Umbilical cord (tissue), 2 donors: ENCODE measurements at places on chromosomes 3 and 15. TPM values are rescaled to one million over a fixed set of nuclear protein-coding genes. Genes with fewer than 3 reads are reported as not detected.

LMAN1L gene
- total RNA-seq = 1.2 TPM

DZIP1L gene
- total RNA-seq = 15.9 TPM

TMEM158 gene
- total RNA-seq = 72.2 TPM

ATP8B4 gene
- total RNA-seq = 39.5 TPM

OSBPL10 gene
- 25.0 TPM for total RNA-seq

TGM5 gene
- total RNA-seq = 13.7 TPM

MB21D2 gene
- 31.1 TPM for total RNA-seq

KBTBD8 gene
- 8.9 TPM for total RNA-seq

FBXO40 gene
- total RNA-seq = 2.2 TPM

AEN gene
- 18.1 TPM for total RNA-seq

ADPGK gene
- 56.3 TPM for total RNA-seq

DNA sequence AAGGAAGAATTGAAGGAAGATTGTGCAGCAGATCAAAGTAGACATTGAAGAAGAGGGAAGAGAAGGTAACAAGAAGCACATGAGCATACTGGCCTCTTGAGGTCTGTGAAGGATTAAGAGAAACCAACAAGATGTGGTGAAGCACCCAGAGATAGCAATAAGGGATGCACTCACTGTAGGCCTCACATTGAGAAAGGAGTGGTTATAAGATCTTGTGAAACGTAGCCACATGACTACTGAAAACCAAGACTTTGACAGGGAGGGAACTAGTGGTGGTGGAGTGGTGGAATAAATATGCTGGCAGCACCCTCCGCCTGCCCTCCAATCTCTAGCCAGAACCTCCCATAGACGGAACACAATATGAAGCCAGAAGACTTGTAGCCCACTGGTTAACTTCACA is 651.2 kb downstream of the DIPK2A start:
- no peak for DNase-seq

DNA sequence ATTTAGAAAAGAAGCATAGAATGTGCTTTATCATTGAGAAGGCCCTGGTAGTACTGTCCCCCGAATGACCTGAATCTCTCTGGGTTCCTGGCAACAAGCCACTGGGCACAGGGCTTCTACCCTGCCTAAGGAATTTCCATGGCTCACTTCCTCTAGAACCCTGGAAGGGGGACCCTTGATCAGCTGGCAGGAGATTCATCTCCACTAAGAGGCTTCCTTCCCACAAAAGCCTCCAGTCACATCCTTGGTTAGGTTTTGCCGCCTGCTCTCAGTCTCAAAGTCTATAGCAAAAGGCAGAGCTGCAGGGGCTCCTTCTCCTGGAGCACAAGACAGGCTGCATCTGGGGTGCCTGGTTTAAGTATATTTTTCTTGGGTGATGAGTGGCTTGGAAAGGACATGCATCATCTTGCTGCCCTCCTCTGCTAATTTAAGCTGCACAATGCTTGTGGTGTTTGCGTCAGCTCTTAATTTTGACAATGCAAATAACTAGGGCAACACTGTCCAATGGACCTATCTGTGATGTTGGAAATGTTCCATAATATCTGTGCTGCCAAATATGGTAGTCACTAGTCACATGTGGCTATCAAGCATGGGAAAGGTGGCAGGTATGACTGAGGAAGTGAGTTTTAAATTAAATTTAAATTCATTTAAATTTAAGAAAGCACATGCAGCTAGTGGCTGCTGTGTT is 33.4 kb upstream of the RARRES1 start:
- no peak for DNase-seq

GRCh38 chr15:40238532-40239403 is at the start of gene PAK6:
TSS of gene PAK6 (plus strand) at chr15:40239063. CDS start at chr15:40264786, 25,723 bp downstream.
- peak; percentile 59 for DNase-seq

- no peak for DNase-seq
Measured at GRCh38 chr3:172648747-172649146, 62.1 kb downstream of the NCEH1 start.

DNA sequence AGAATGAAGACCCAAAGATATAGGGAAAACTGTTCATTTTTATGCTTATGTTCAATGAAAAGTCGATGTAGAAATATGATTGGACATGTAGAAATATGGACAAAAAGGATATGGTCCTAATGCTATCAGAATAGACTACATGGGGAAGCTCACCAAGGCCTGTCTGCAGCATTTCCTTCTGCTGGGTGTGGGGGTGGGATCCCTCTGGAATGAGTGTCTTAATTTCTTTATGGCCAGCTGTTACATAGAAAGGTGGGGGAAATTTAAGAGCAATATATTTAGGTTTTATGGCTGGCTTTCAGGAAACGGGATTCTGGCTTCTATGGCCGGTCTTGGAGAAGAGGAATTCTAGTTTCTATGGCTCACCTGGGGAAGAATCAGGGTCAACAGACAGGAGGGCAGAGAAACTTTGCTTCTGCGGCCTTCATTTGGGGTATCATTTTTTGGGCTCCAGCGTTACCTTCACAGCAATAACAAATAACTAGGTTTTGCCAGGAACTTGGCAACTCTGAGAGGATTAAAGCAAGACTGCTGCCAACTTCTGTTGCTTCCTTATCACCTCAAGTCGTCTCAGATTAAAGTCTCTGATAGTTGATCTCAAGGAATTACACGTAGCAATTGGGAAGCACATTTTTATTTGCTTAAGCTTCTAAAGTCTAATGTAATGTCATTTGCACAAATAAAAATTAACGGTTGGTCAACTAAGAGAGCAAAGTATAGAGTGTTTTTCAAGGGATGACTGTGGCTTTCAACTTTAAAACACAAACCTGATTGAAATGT is 57.0 kb upstream of the GATM start:
- DNase-seq = no peak

GRCh38 chr3:105953831-105954230 is 85.0 kb upstream of the CBLB start:
- no peak for DNase-seq

- DNase-seq = peak; percentile 11
Measured at GRCh38 chr3:20326541-20326940, 140.5 kb upstream of the SGO1 start.

DNA sequence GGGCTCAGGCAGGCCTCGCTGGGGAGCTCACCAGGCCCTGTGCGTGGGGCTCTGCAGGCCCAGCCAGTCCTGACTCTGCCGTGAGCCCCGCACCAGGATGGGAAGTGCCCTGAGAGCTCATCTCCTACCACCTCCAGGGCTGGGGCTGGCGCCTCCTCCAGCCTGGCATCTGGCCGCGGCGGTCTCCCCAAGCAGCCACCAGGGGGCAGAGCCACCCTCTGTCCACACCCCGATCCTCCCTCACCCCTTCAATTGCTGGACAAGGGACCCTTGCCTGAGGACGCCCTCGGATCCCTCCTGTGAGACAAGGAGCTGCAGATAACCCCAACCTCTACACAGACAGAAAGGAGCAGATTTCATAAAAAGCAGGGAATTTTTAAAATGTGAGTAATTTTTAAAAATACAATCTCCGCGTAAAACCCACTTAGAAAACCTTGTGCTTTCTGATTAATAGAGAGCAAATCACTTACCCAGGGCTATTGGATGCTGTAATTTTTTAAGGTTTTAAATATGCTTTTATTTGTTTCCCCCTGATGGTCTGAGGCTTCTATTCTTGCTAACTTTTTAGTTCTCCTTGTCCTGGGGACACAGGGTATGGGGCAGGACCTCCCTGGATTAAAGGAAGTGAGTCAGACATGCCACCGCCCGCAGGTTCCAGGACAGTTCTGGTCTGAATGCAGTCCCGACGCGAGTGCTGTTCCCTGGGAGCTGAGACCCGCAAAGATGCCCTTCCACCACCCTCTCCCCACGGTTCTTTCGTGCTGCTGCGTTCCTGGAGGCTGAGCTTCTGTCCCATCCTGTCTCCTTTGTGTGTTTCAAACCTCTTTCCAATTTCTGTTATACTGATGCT is 52.3 kb upstream of the CHRNA7 start:
- peak; percentile 34 for DNase-seq

DNA sequence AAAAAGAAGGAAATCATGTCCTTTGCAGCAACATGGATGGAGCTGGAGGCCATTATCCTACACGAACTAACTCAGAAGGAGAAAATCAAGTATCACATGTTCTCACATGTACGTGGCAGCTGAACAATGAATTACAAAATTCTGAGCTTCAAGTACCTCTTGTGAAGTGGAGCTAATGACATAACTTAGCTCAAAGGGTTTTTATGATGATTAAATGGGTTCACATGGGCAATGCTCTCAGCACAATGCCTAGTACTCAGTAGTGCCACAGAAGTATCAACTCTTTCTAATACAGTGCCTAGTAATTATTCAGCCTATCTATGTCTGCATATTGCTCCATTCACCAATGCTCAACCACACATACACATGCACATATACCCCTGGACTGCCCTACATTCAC is 407.5 kb upstream of the WNT5A start:
- no peak for DNase-seq

DNA sequence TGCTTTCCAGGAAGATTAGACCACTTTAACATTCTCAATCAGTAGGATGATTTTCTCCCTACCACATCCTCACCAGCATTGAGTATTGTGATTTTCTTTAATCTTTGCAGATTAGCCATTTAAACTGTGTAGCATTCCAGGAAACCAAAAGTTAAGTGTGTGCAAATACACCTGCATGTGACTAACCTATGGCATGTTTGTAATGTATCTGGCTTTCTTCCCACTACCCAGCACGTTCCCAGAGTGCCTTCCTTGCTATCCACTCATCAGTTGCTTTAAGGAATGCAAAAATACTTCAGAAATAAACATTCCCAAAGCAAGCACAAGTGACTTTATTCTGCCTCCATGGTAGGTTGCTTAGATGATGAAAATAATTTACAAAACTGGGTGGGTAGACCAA is 74.2 kb downstream of the ATG7 start:
- DNase-seq = no peak

GRCh38 chr3:86790884-86791549 is 199.9 kb downstream of the VGLL3 start:
- no peak for DNase-seq

GRCh38 chr3:184233127-184233843 is 3.9 kb downstream of the VWA5B2 start:
- DNase-seq = no peak

DNA sequence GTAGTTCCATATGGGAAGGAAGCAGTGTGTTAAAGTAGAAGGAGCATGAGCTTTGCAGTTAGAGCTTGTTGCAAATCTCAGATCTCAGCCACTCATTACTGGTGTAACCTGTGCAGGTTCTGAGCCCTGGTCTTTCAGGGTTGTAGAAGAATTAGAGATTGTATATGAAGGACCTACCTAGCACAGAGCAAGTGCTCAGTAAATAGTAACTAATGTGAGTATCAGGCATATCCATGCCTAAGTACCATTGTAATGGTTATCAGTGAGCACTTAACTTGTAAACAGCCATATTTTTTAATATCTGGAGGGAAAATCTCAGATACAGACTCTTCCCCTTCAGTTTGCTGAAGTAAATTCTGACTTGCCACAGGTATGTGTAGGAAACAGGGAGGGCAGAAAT is 59.3 kb downstream of the MAP6D1 start:
- DNase-seq = no peak

DNA sequence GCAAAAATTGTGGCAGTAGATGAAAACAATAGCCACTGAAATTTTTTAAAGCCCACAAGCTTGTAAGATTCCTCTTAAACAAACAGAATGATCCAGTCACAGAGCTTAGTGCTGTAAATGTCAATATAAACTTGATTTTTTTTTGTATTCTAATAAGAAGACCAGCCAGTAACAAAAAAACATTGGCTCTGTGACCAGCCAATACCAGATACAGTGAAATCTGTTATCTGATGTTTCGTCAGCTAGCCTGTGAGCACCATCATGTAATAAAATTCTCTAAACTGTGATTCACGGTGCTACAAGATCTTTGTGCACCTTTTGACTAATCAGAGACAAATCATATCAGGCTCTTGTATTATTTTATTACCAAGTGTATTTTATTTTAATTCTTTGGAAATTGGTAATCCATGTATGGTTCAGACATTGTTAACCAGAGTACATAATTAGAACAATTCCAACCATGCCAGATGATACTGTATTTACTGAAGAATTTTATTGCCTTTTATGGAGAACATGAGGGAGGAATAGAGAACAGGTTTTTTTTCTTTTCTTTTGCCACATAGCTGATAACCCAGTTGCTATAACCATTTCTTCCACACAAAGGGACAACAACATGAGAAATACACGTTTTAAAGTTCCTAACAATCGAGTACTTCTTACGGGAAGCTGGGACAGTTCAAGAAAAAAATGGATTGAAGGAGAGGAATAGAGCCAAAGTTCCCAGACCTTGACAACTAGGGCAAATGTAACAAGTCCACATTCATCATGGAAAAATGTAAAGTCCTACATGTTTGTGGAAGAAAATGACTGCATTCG is 71.9 kb downstream of the FILIP1L start:
- DNase-seq = peak; percentile 56

DNA sequence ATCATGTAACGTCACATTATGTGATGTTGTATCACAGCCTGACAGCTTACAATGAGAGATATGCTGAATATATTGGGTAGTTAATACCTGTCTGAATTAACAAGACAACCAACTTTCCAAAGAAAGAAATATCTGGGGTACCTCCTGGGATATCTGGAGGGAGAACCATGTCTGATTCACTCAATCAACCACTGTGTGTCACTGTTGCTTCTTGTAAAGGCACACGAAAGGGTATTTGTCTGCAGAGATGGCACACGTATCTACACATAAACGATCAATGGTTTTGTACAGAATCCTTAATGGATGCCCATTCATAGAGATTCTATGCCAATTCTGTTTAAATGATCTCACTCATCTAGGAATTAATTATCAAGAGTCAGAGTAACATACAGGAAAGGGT is 252.1 kb upstream of the TMCO5A start:
- DNase-seq = no peak

- DNase-seq = no peak
Measured at GRCh38 chr3:194256040-194256945, 94.8 kb downstream of the CPN2 start.

DNA sequence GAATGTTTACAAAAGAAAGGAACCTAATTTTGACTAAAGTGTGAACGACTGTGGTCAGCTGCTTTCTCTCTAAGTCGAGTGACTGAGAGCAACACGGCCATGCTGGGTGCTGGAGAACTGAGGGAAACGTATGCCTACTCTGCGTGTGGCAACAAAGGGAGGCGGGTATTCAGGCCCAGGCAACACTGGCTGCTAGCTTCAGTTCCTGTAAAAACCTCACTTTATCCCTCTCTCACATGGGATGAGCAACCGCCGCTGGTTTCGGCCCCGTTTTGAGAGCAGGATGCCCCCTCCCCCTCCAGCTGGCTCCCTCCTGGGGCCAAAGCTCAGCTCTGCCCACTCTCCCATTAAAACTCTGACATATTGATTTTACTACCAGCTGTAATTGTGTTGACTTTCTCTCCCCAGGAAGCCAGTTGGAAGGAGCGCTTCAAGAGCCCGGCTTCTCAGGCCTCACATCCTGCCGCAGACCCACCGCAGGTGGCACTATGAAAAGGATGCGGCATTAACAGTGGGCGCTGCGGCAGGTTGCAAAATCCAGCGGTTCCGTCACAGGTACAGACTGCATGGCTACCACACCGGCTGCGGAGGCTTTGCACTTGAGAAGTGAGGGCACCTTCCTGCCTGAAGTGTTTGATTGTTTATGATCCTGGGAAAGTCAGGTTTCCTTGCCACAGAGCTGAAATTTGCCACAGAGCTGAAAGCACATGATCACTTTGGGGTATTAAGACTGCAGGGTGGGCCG is 12.7 kb downstream of the PLXND1 start:
- no peak for DNase-seq
